ENCODE measurements at places on chromosomes 2 and 18.

- no peak for DNase-seq
Observed at GRCh38 chr2:72847534-72848315, 21.9 kb upstream of the EXOC6B start.

DNA sequence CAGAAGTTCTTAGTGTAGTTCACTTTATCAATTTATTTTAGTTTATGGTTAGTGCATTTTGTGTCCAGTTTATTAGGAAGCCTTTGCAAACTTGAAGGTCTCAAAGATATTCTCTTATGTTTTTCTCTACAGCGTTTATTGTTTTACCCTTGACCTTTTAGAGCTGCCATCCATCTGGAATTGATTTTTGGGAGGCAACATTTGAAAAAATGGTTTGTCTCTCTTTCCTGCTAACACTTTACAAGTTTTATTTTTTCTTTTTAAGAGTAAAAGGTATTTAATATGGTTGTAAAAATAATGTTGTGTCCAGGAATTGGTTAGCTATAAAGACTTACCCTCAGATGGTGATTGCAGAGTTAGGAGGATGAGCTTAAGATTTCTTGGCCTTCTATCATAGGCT lies 14.0 kb downstream of the GORASP2 start:
- DNase-seq = no peak

DNA sequence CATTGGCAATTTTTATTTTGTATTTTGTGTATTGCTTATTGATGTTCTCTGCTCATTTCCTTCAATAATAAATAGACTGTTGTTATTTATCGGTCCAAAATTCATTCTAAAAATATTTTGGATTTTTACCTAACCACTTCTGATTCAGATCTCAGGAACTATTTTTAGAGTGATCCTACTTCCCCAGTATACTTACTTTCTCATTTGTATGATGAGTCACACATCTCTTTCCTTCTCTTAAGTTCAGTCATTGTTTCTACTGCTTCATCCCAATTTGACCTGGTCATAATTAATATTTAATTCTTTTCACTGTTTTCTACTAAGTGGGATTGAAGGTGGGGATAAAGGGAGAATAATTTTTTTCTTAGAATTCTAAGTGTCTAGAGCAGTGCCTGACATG lies 75.1 kb downstream of the AGPS start:
- no peak for DNase-seq

GRCh38 chr2:193583638-193584400 lies 1389.1 kb upstream of the TMEFF2 start:
- DNase-seq = peak; percentile 17

- no peak for DNase-seq
Observed at GRCh38 chr2:47838686-47839085, 55.7 kb downstream of the MSH6 start.

GRCh38 chr18:33901894-33902512 lies 322.7 kb downstream of the NOL4 start:
- DNase-seq = no peak

Data from HEK293T (cell line).